ENCODE measurements at places on chromosomes 5 and 9.

DNA sequence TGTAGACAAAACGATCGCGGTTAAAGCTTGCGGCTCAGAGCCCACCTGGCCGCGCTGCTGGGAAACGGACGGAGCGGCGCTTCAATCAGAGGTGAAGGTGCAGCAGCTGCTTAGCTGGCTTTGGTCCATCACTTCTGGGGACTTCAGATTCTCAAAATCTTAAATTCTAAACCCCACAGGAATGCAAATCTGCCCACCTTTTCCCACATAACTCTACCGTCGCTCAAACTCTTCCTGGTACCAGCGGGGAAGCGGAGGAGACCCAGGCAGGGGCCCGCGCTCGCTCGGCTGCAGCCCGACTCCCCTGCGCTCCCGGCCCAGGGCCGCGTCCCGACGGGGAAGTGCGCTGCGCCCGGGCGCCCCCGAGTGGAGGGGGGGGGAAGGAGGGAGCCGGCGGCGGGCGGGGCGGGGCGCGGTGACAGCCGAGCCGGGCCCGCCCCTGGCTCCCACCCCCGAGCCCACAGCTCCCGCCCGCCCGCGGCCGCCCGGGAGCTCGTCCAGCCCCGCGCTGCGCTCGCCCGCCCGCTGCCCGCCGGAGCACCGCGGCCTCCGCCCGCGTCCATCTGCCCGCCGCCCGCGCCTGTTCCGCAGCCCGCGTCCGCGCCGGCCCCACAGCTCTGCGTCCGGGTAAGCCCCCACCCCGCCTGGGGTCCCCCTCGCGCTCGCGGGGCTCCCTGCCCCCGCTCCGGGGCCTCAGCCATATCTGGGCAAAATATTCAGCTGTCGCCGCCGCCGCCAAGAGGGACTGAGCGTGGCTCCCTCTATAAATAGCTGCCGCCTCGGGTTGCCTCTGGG is at the start of gene TMOD1:
TMOD1 (plus strand) TSS at position 490 of the 795 bp plus-strand sequence. CDS start 22,523 bp downstream, outside the sequence.
- peak; percentile 78 for DNase-seq

DNA sequence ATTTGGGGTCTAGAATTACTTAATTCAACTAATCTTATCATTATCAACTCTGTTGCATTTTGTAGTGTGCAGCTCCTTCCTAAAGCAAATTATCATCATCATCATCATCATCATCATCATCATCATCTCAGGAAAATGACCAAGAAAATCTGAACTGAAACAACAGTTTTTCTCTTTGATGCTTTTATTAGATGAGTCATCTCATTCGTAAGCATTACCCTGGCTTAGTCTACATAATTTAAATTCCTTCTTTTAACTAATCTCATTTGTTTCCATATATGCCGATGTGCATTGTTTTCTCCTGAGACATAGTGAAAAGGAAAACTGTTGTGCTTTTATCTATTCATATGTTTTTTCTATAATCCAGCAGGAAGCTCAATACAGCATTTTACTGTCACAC is 173.0 kb upstream of the PDE4D start:
- DNase-seq, result no peak

GRCh38 chr9:133457233-133457632 is 2.5 kb upstream of the CACFD1 start:
- no peak for DNase-seq

DNA sequence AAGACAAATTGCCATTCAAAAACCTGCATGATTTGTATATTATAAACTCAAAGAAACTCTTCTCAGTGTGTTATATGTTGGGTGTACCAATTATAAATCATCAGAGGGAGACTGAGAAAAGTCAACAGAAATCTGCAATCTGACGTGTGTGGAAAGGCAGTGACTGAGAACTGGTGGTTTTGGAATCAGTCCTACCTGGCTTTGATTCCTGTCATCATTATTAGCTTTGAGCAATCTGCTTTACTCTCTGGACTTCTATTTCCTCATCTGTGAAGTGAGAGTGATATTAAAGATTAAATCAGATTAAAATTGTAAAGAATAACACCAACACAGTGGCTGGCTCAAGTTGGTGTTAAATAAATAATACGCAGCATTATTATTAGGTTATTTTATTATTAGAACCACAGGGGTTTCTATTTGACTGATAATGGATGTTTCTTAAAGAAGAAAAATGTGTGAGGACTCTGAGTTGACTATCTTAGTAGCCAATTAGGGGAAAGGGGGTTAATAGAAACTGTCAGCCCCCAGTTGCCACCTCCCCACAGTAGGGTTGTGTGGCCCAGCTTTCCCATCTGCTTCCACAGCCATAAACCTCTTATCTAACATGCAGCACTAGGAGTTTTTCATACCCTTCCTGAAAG is 59.6 kb downstream of the SNCAIP start:
- DNase-seq, result no peak

GRCh38 chr9:38008168-38009034 is 60.6 kb downstream of the SHB start:
- DNase-seq, result no peak

- no peak for DNase-seq
These were observed 65.8 kb downstream of the KIAA1958 start for GRCh38 chr9:112552229-112553056.

DNA sequence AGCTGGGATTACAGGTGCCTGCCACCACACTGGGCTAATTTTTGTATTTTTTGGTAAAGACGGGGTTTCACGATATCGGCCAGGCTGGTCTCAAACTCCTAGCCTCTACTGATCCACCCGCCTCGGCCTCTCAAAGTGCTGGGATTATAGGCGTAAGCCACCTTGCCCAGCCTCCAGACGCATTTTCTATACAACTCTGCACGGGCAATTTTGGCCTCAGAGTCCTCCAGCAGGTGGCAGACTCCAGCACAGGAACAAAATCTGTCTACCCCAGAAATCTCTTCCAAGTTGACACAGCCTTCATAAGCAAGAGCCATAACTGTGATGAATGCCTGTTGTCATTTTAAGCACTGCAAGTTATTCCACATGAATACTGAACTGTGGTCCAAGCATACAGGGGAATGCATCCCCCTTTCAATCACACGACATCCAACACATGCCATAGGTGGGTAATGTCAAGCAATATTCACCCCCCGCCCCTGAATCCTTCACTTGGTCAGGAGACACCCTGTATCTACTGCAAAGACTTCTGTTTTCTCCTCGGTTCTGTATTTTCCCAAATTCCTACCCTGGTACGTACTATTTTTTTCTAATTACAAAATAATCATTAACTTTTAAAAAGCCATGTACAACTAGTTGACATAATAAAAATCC is 50.8 kb downstream of the ALDH7A1 start:
- peak; percentile 80 for DNase-seq
